ENCODE measurements at places on chromosomes 13 and 19.

DNA sequence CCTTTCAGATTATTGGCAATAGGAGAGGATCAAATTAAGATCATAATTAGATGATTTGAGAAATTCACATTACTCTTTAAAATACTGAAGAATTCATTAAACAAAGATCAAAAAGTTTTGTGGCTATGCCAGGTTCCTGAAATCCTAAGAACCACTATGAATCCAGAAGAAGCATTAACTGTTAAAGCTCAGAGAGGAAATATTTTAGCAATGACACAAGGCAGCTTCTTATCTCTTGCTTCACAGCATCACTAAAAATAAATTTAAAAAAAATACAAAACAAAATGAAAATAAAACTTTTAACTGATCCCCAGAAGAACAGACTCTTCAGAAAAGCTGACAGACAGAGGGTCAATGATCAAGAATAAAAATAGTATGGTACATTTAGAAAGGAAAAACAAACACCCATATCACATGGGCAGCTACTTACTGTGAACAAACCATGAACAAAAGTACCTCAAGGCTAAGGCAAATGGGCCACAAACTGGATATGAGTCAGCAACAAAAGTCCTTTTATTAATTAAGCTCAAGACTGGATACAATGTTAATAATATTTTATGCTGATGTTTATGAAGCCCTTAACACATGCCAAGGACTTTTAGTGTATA, 19.6 kb downstream of the RNF6 start:
- DNase-seq: peak; percentile 37

DNA sequence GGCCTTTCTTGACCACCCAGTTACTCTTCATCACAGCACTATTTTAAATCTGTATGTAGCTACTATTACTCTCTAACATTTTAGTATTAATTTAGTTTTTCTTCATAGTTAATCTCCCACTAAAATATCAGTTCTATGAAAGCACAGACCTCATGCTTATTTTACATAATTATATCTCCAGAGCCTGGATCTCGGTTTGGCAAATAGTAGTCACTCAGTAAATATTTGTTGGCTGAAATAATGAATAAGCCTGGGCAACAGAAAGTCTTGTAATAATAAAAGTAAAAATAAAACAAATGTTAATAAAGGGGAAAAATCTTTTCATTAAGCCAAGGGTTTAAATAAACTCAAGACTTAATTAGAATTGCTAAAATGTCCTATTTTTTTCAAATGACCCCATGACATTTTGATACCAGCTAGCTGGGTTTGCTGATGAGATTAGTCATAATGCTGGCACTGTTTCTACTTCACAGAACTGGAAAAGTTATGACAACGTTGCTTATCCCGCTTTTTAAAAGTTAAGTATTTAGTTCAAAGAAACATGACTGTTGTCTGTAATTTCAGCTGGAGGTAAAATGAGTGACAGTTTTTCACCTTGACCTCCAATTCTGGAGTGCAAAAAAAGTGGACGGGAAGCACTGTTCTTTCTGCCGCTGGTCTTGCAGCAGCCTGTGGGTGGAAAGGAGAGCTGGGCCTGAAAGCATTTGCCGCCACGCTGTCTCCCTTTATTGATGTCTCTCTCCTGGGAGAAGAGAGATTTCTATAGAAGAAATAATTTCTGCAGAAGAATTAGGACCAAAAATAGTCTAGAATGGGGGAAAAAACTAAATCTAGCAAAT, 85.2 kb upstream of the SPATA13 start:
- no peak for DNase-seq

- no peak for DNase-seq
These were observed 17.3 kb downstream of the SIGLEC8 start for GRCh38 chr19:51440846-51441409.

GRCh38 chr13:77980592-77980991, 62.0 kb upstream of the EDNRB start:
- peak; percentile 17 for DNase-seq

DNA sequence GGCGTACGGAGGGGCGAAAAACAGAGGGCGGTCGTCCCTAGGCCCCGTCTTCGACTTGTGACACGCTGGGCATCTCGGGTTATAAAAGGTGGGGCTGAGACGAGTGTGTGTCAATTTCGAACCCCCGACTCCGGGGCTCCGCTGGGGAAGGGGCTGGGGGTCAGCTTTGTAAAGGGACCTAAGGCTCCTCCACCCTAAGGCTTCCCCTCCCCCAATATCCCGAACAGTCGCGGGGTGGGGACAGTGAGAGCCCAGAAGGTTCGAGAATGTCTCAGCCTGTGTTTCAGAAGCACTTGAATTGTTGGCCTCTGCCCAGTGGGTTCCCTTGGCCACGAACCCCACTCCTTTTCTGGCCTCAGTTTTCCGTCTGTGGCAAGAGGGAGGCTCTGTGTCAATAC, 450 bp downstream of the SELENOW start:
- DNase-seq: peak; percentile 57

- DNase-seq: peak; percentile 90
These were observed 29.9 kb downstream of the EFNA2 start for GRCh38 chr19:1315470-1316166.
